Daoy (cell line): ENCODE measurements at places on chromosomes 6 and 20. TPM values are rescaled to one million over a fixed set of nuclear protein-coding genes. Genes with fewer than 3 reads are reported as not detected.

- no peak for DNase-seq
Measured at GRCh38 chr6:38824243-38824894, 109.3 kb downstream of the DNAH8 start.

GRCh38 chr6:137660296-137660731 lies 166.1 kb upstream of the OLIG3 start:
- DNase-seq, result no peak

The POU5F1 gene
- 5.6 and 12.2 TPM in 2 replicates for total RNA-seq

The WASF1 gene
- total RNA-seq, result 9.5 and 9.7 TPM in 2 replicates
